ENCODE measurements at places on chromosomes 13 and 19. TPM values are rescaled to one million over a fixed set of nuclear protein-coding genes. Genes with fewer than 3 reads are reported as not detected.

DNA sequence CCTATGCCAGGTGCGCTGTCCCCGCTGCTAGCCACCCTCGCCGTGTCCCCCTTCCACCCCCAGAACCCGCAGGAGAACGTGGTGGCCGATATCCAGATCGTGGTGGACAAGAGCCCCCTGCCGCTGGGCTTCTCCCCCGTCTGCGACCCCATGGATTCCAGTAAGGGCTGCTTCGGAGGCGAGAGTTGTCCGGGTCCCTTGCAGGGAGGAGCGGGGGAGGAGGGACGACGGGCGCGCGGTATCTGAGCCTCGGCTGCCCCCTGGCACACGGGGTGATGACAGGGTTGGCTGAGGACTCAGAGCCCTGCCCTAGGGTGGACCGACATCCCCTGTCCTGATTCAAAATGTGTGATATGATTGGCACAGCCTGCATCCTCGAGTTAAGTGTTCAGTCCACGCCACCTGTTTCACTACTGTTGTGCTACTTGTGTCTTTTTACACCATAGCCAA is 653 bp downstream of the MVB12A start:
- peak; percentile 40 for DNase-seq

GRCh38 chr13:112175162-112176075 is 108.5 kb downstream of the SOX1 start:
- DNase-seq = no peak

DNA sequence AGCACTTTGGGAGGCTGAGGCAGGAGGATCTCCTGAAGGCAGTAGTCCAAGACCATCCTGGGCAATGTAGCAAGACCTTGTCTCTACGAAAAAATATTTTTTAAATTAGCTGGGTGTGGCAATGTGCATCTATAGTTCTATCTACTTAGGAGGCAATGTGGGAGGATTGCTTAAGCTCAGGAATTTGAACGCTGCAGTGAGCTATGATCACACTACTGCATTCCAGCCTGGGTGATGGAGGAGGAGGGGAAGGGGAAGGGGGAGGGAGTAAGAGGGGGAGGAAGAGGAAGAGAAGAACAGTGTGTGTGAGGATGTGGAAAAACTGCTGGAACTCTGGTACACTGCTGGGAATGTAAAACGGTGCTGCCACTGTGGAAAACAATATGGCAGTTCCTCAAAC is 9.2 kb upstream of the CLIP3 start:
- no peak for DNase-seq

DNA sequence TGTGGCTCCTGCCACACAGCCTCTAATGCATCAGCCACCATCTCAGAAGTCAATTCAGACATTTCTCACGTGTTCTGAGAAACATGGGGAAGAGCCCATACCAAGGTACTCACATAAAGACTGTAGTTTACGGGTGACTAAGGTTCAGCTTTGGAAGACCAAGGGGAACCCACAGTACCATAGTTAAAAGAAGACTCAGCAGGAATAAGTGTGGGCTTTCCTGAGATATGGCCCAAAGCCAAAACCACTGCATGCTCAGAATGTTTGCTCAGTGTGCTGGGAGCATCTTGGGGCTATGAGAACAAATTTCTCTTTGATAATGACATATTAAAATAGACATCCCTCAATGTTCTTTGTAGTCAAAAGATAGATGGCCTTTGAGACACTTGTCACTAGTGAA is 283.8 kb downstream of the DCT start:
- DNase-seq = no peak

GRCh38 chr13:63625869-63626268 is 2210.2 kb upstream of the PCDH20 start:
- no peak for DNase-seq

GRCh38 chr13:111893607-111894443 is 173.1 kb upstream of the SOX1 start:
- peak; percentile 53 for DNase-seq

DNA sequence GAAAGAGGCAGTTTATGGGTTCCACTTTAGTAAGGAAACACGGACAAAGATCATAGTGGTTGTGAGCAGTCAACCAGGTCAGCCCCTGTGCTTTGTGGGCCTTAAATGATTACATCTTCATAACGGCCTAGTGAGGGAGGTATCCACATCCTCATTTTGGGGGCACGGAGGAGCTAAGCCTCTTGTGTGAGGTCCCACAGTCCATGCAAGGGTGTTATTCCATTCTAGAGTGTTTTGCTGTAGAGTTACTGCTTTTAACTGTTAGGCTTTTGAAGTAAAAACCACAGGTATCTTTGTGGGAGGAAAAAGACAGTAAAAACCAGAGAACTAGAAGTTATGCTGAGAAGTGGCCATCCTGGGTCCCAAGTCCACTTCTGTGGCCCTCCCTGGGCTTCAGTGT is 4.0 kb downstream of the NOP53 start:
- no peak for DNase-seq

DNA sequence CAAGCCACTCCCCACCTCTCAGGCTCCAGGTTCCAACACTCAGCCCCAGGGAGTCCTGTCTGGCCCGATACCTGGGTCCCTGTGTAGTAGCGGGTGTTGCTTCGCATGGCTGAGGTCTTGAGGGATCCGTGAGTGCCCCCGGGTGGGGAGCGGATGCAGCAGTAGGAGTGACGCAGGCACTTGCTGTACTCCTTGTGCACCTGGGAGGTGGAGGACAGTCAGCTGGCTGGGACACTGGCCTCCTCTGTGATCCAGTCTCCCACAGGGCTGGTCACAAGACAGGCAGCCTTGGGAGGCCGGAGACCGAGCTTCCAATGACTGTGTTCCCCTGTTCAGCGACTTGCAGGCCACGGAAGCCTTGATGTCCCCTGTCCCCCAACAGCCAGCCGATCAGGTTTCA is 16.3 kb upstream of the ASF1B start:
- no peak for DNase-seq

DNA sequence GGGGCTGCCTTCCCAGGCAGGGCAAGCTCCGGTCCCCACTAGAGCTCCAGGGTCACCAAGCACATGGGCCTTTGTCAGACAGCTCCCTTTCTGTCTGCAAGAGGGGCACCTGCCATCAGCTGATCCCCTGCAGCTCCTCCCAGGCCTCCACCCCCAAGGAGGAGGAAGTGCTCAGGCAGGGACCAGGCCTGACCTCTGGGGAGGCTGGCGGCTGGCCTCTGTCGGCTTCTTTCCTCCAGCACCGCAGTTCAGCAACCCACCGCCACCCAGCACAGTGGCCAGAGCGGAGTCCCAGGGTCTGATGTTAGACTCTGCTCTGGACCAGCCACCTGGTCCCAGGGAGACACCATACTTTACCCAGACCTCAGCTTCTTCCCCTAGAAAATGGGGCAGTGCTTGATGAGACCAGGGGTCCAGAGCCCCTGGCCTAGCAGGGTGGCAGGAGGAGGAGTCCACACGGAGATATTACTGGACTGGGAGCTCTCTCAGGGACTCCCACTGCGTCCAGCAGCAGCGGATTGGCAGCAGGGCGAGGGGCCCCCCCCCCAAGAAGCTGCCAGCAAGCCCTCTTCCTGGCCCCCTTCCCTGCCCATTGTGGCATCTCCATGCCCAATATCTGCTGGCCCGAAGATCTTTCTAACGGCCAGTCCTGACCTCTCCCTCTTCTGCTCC is 24.1 kb downstream of the NKPD1 start:
- DNase-seq = no peak

GRCh38 chr19:2477141-2477710 is 1.3 kb downstream of the GADD45B start:
- no peak for DNase-seq

DNA sequence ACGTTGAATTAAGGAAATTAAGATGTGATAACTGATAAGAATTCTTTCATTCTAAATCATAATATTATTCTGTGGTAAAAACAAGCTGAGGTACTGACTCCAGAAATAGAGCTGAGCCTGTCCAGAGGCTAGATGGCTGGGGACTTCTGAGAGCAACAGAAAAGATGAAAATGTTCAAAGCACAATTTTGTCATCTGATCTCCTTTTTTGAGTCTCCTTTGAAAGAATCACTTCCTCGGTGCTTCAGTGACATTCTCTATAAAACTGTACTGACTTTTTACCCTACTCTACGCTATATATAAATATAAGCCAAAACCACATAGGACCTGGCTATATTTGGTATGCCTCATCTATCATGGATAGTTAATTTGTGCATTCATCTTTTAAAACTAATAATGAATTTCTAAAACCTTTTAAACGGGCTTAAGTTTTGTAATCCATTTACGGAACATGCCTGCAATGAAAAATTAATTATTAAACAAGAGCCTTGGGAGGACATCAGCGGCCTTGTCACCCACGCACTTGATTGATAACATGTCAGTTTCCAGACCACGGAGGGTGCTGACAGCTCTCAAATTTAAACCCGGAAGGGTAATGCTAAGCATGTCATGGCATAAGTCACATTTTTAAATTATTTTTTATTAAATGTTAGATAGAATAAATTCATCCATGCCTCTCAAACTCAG is 235.5 kb downstream of the PCDH9 start:
- no peak for DNase-seq

- DNase-seq = no peak
Measured at GRCh38 chr13:98571955-98572662, 4.8 kb downstream of the STK24 start.

DNA sequence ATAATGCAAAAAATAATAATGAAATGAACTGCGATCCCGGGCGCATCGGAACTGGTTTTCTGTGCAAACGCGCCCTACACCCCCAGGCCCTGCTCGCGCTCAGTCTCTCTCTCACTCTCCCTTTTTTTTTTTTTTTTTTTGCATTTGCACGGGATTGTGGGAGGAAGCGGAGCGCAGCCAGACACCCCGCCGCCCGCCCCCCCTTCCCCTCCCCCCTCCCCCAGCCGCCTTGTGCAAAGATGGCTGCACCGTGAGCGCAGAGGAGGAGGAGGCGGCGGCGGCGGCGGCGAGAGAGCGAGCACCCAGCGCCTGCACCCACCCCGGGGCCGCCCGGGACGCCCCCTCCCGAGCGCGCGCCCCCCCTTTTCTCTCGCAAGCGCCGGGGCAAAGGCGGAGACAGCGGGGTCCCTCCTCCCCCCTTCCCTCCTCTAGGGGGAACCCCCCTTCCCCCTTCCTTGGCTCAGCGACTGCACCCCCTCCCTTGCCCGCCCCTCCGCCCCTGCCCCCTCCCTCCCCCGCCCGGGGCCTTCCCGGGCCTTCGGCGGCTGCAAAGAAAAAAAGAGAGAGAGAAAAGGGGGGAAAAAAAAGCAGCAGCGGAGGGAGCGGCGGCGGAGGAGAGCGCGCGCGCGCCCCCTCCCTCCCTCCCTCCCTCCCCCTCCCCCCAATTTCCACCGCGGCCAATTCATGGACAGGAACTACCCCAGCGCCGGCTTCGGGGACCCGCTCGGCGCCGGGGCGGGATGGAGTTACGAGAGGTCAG is at the start of gene PRR12:
TSS of gene PRR12 (plus strand) at position 212 of the 760 bp plus-strand sequence. CDS start at position 685, 473 bp downstream.
- peak; percentile 45 for DNase-seq

GRCh38 chr19:16559780-16560276 is 12.4 kb downstream of the SLC35E1 start:
- no peak for DNase-seq

- peak; percentile 47 for DNase-seq
Measured at GRCh38 chr19:34838753-34839431, 65.9 kb upstream of the ZNF599 start.

- DNase-seq = peak; percentile 51
Measured at GRCh38 chr13:108176685-108177274, 38.6 kb downstream of the LIG4 start.

DNA sequence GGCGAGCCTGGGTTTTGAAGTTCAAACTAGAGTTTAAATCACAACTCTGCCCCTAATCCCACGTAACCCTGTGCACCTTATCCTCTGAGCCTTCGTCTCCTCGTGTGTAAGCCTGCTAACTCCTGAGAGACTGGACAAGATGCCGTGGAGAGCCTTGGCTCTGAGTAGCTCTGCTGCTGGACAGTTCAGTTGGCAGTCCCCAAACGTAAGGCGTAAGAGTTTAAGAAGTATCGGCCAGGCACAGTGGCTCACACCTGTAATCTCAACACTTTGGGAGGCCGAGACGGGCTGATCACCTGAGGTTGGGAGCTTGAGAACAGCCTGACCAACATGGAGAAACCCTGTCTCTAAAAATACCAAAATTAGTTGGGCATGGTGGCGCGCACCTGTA is 4.7 kb upstream of the CD79A start:
- no peak for DNase-seq

GRCh38 chr19:9729162-9729561 is 39.4 kb downstream of the ZNF846 start:
- no peak for DNase-seq

- no peak for DNase-seq
Measured at GRCh38 chr13:95784161-95784899, 107.4 kb downstream of the DNAJC3 start.

DNA sequence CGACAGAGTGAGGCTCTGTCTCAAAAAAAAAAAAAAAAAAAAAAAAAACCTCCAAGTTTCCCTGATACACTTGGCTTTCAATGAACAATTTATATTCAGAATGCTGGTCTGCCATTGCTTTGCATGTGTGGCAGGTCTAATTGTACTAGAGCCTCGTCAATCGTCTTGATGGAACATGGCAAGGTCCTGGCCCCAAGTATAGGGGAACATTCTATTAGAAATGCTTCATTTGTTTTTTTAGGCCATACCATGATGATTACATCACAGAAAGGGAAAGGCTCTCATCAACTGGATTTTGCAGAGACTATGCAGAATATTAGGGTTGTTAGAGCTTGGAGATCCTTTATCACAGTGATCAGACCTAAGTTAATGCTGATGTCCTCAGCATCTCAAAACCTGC is 28.0 kb downstream of the SPRY2 start:
- DNase-seq = no peak

- DNase-seq = no peak
Measured at GRCh38 chr19:39602224-39602623, at the start of gene LGALS13. TSS of gene LGALS13 (plus strand) at chr19:39602524. CDS start at chr19:39602569, 45 bp downstream.

- peak; percentile 54 for DNase-seq
Measured at GRCh38 chr13:49791711-49792549, 552 bp downstream of the KPNA3 start.

DNA sequence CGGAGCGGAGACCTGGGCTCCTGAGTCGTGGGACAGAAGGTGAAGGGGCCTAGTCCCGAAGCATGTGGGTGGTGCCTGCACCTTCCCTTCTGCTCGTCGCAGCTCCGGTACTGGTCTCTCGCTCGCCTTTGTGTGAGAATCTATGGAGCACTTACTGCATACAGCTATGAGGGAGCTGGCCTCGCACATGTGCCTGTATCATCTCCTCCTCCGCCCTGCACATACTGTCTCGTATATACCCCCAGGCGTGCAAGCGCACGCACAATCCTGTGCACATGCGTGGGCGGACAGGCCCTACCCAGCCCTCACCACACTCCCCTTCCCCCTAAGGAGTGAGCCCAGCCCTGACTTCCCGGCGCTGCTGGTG is 8.7 kb downstream of the PIK3R2 start:
- no peak for DNase-seq

- no peak for DNase-seq
Measured at GRCh38 chr13:101529422-101529821, 76.9 kb downstream of the ITGBL1 start.

WDR87 gene
- not detected for total RNA-seq

ZIM2 gene
- not detected for total RNA-seq

DCT gene
- not detected for total RNA-seq

TPRX2 gene
- not detected for total RNA-seq

SHISA7 gene
- total RNA-seq = not detected

ZNF528 gene
- total RNA-seq = 3.9 TPM

OR7C1 gene
- total RNA-seq = not detected

ZNF563 gene
- total RNA-seq = 1.2 TPM

IRGC gene
- total RNA-seq = not detected

POGLUT2 gene
- total RNA-seq = 15.2 TPM

KASH5 gene
- total RNA-seq = 0.26 TPM

SYNGR4 gene
- not detected for total RNA-seq

SLAIN1 gene
- 7.4 TPM for total RNA-seq

PTOV1 gene
- total RNA-seq = 231 TPM

PNMA8B gene
- total RNA-seq = 1.3 TPM

Data from endothelial cell (in vitro differentiated cells).